H9 (cell line): ENCODE measurements at places on chromosomes 13 and 19. TPM values are rescaled to one million over a fixed set of nuclear protein-coding genes. Genes with fewer than 3 reads are reported as not detected.

DNA sequence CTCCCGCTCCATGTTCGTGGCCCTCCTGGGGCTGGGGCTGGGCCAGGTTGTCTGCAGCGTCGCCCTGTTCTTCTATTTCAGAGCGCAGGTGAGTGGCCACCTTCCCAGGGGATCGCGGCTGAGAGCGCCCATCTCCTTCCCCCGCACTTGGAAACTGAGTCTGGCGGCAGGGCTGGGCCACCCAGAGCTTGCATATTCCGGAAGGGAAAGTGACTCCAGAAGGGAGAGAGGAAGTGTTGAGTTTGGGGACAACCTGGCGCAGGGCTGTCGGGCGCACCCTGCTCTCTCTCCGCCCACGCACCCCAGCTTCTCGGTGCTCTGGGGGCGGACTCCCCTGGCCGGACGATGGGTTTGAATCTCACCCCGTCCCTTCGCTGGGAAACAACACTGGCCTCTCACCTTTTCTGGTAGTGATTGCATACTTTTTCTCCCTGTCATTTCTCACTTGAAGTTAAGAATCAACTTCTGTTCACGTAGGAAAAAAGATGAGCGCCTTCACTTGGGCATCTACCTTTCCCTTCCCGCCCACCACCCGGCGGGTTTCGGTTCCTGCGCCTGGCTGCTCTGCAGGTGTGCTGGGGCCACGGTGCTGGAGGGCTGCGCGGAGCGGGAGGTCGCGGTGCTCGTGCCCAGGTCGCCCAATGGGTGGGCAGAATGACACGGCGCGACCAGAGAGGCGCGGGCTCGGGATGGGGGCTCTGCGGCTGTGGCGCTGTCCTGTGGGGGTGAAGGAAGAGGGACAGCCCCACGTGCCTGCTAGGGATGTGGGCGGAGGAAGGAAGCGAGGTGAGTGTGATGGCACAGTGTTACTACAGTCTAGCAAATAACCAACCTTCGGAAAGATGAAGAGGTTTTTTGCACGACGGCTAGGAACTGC is 721 bp downstream of the TNFSF11 start:
- no peaks in the 10 kb centered on the region for H3K27me3 ChIP-seq
- peak overlapping the region; percentile 77 for H3K4me3 ChIP-seq
- peaks cover 25% of the 10 kb centered on the region for H3K36me3 ChIP-seq
- H3K4me1 ChIP-seq, result no peaks in the 10 kb centered on the region; the same call in 1 of the 2 replicates
- H3K27ac ChIP-seq, result no peak overlapping the region

- no peaks in the 10 kb centered on the region for H3K36me3 ChIP-seq
- DNase-seq, result no peak
- no peak overlapping the region for H3K4me3 ChIP-seq
- no peaks in the 10 kb centered on the region for H3K27me3 ChIP-seq
- no peaks in the 10 kb centered on the region for H3K4me1 ChIP-seq
Measured at GRCh38 chr13:49395451-49395865, 48.4 kb downstream of the CAB39L start.

ZIK1 gene
- total RNA-seq, result 27.8 and 28.1 TPM in 2 replicates

RAB11B gene
- 106 and 107 TPM in 2 replicates for total RNA-seq

PTH2 gene
- 0.92 and 0.96 TPM in 2 replicates for total RNA-seq

FSD1 gene
- 53.6 and 53.9 TPM in 2 replicates for total RNA-seq
